EL (cell line): ENCODE measurements at places on chromosomes 11 and 22.

DNA sequence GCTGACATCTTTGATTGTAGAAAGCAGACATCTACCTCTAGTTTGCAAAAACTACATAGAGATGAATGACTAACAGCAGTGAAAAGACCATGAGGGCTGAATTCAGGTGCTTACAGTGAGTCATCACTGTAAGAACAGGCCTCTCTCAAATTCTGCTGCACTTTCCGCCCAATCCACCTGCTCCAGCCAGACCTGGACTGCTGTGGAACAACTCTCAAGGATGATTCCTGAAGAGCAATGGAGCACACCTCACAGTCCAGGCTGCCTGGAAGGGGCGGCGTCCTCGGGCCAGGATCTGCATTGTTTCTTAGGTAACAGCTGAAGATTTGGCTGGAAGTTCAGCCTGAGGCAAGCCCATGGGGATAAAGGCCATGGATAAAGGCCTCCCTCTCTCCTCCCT is 15.1 kb downstream of the APOL2 start:
- DNase-seq: no peak

GRCh38 chr11:118219244-118219643 is 5.6 kb downstream of the JAML start:
- DNase-seq: no peak

- no peak for DNase-seq
Observed at GRCh38 chr22:22884888-22885840, 2.5 kb upstream of the IGLL5 start.

DNA sequence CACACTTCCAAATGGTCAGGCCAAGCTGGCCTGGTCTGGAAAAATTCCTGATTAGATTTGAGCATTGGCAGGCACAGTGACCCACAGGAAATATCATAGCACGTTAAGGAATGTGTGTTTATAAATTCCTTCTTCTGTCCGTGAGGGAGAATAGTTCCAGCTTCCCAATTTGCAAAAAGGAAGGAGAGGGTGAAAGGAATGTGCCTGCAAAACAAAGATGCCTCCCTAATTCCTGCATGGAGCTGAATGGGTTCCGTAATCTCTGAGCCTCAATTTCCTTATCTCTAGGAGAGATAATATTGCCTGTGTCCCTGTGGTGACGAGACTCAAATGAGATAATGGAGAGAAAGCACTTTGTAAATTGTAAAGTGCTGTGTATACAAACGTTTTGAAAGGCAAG is 105.1 kb downstream of the FEZ1 start:
- DNase-seq: peak; percentile 74

DNA sequence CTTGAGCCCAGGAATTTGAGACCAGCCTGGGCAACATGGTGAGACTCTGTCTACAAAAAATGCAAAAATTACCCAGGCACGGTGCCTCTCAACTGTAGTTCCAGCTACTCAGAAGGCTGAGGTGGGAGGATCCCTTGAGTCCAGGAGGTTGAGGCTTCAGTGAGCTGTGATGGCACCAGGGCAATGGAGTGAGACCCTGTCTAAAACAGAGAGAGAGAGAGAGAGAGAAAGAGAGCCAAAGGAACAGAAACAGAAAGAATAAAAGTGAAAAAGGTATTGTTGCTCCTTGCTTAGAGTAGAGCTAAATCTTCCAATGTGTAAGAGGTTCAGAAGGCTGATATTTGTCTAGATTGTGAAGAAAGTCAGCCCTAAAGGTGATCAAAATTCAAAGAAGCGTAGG is 8.9 kb upstream of the ETS1 start:
- DNase-seq: no peak

- DNase-seq: peak; percentile 46
Observed at GRCh38 chr11:111077530-111078322, 167.8 kb upstream of the POU2AF2 start.

DNA sequence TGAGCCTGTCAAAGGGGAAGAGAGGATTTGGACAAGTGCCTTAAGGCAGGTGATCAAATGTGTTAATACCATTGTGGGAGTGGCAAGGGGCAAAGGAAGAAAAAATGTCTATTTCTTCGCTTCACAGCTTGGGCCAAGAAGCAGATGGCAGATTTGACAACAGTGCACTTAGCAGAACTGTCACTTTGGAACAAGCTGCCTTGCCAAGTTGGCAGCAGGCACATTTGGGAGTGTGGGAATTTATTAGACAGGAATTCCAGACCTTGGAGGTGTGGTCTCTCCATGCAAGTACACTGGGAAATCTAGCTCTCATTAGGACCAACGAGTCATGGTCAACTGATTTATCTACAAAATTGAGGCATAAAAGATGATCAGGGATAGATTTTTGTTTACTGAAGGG is 265.1 kb downstream of the NELL1 start:
- DNase-seq: no peak

DNA sequence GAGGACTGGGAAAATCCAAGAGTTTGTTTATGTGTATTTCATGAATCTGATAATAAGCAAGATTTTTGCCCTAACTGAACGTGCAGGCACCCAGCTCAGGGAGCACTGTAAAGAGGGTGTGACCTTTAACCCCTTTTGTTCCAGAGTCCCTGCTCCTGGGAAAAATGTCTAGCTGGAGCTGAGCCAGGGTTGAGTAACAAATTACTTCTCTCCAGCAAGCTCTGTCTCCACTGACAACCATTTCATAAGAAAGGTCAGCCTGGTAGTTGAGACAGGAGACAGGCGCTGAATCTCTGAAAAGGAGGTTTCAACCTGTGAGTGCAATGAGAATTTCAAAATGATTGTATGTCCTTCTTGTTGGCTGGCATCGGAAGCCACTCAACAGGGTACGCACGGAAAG is 156.4 kb upstream of the NARS2 start:
- DNase-seq: no peak

GRCh38 chr22:48099671-48100070 is 1337.2 kb downstream of the TBC1D22A start:
- DNase-seq: no peak

GRCh38 chr22:29230972-29231875 is 25.5 kb downstream of the EMID1 start:
- DNase-seq: no peak

GRCh38 chr11:134637091-134638015 is 225.3 kb upstream of the B3GAT1 start:
- DNase-seq: no peak
